ENCODE measurements at places on chromosomes 5 and 9.

GRCh38 chr5:125719681-125720347, 703.4 kb upstream of the GRAMD2B start:
- DNase-seq: no peak

- no peak for DNase-seq
Measured at GRCh38 chr9:126927419-126927818, 12.8 kb downstream of the RALGPS1 start.

GRCh38 chr5:78541086-78541654, 107.4 kb downstream of the LHFPL2 start:
- no peak for DNase-seq

DNA sequence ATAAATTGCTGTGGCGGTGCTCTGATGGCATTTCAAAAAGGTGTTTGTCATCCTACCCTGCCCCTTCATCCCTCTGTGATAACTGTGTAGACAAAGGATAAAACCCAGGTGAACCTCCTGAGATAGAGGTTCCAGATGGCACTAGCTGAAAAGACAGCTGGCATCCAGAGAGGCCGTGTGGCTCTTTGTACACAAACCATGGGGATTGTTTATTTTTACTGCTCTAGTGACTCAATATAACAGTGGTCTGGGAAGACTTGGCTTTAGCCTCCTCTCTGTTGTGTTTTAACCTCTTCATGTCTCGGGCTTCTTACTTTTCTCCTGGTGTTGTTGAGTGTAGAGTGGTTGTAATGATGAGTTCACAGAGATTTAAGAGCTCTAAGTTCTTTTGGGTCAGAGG, 48.8 kb downstream of the SH3GL2 start:
- no peak for DNase-seq

DNA sequence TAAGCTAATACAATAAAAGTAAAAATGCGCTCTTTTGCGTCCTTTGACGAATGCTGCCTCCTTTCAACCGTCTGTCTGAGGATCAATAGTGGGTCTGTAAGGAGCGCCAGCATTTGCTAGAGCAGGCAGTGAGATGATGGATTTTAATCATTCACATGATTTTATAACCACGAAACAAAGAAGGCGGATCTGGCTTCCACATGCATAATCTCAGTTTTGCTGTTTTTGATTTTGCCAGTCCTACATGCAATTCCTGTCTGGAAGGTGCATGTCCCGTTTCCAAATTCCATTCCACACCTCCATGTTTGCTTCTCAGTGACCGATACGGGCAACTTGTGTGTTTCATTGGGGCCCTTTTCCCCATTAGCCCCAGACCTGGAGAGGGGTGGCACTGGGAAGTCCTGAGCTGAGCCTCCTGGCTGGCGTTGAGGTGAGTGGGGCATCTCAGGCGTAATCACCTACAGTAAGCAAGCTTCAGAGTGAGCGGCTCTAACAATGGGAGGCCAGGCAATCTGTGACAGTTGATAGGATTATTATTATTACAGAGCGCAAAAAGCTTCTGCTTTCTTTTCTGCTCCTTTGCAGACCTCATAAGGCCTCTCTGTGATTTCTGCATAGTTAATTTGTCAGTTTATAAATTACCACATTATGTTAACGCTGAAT, 405.4 kb downstream of the ZSWIM6 start:
- no peak for DNase-seq

DNA sequence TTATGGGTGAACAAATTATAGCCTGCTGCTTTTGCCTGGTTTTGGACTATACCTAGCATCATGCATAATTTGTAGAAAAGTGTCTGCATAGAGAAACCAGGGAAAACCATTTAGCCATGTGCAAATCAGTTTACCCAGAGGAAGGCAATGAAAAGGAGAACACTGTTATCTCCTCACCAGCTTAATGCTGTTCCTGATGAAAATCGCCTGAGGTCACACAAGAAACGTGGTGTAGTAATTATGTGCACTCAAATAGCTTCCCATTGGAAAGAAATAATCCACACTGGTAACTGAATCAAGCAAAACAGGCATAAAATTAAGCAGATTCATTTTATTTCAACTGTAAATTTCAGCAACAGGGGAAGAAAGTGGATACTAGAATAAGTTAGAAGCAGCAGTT, 51.7 kb upstream of the FAM240B start:
- DNase-seq: no peak

Data from stimulated activated CD8-positive, alpha-beta memory T cell treated with anti-CD3 and anti-CD28 coated beads, Interleukin-7, amount 100 ng/mL, for 24 hours (primary cell).